Peyer's patch (tissue), 4 donors: ENCODE measurements at places on chromosomes 2 and 18.

- DNase-seq, result no peak
These were observed 53.7 kb upstream of the LRRC30 start for GRCh38 chr18:7177116-7177744.

DNA sequence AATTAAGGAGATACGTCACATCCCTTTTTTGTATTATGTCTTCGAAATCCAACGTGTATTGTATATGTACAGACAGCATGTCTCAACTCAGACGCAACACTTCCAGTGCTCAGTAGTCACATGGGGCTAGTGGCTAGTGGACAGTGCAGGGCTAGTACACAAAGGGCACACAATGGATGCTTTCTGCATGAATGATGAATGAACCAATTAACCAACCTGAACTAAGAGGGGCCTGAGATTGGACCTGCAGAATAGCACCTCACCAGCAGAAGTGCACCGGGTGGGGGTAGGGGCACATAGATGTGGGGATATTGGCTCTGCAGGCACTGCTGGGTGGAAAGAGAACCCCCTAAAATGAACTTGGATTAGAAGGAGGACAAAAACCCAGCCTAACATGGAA, 20.7 kb downstream of the ST8SIA5 start:
- DNase-seq, result no peak

GRCh38 chr2:167237478-167237877, 349.2 kb downstream of the XIRP2 start:
- no peak for DNase-seq

DNA sequence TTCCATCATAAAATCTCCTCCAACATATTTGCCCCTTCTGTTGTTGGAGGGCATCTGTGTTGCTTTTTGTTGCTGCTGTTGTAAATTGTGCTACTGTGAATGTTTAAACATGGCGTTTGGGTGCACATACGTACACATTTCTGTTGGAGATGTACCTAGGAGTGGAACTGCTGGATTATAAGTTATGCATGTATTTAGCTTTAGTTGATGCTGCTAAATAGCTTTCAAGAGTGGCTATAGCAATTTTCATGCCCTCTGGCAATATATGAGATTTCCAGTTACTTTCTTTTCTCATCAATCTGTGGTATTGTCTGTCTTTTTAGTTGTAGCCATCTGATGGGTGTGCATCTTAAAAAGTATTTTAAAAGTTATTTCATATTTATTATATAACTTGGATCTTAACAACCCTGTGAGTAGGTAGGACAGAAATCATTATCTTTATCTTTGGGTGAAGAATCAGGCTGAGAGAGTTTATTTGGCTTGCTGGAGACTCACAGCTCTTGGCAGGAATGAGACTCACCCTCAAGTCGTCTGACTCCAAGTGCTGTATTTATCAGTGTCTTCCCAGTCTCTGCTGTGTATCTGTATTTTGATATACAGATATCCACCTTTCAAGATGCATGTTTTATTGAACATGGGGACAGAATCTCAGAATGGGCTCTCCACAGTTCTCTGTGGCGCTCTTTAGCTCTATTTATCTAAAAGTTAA, 16.9 kb downstream of the ZNF236 start:
- DNase-seq, result no peak

- no peak for DNase-seq
These were observed 72.7 kb upstream of the LYPD6B start for GRCh38 chr2:148965623-148966437.

DNA sequence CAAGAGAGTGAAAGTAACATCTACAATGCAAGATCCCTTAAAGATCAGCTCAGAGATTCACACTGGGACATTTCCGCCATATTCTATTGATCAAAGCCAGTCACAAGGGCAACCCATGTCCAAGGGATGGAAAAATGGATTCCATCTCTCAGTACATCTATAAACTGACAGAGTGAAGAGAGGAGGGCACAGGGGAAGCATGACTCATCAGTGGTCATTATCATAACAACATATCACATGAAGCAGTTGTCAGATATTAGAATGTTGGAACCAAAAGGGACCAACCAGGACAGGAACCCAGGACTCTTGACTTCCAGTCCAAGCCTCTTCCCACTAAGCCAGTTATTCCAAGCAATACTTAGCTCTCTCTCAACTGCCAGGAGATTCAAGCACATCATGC, 54.9 kb upstream of the IGFBP2 start:
- no peak for DNase-seq

GRCh38 chr2:220891405-220891804, 680.7 kb downstream of the EPHA4 start:
- no peak for DNase-seq

DNA sequence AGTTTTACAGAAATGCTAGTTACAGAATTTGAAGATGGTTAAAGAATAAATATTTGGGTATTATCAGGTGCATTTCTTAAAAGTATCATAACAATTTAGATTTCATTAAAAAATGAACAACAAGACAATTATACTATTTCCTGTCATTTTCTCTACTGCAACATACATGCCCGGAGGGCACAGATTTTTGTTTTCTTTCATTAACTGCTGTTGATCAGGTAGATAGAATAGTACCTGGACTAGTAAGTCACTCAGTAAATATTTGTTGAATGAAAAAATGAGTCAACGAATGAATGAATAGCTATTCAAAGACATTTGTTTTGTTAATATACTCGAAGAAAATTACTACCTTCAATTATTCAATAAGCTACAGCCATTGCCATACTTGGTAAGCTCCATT, 531.2 kb upstream of the VRK2 start:
- DNase-seq, result no peak

GRCh38 chr2:9532421-9532820, 23.2 kb downstream of the ADAM17 start:
- DNase-seq, result no peak

GRCh38 chr2:141259683-141260082, 871.1 kb downstream of the LRP1B start:
- DNase-seq, result no peak

GRCh38 chr2:232290668-232291067, 87.9 kb upstream of the ALPP start:
- no peak for DNase-seq

DNA sequence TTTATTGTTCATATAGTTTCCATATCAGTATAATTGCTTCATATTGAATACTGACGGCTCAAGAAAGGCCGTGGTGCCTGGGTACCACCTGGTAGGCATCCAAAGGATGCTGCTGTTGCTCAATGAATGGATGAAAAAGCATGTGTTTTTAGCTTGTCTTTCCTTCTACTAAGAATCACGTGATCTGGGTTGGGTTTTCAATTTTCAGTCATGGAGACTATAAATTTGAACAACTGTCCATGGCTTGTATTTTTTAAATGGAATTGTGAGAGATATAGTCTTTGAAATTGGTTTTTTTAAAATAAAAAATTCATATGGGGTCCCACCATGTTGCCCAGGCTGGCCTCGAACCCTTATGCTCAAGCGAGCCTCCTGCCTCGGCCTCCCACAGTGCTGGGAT, 25.3 kb downstream of the EMILIN2 start:
- no peak for DNase-seq

- no peak for DNase-seq
These were observed 23.7 kb downstream of the PIEZO2 start for GRCh38 chr18:11125492-11126315.

- DNase-seq, result no peak
These were observed 131.4 kb downstream of the ZNF236 start for GRCh38 chr18:76953583-76954233.

- DNase-seq, result no peak
These were observed 197.7 kb downstream of the UBE2E3 start for GRCh38 chr2:181178130-181178529.

DNA sequence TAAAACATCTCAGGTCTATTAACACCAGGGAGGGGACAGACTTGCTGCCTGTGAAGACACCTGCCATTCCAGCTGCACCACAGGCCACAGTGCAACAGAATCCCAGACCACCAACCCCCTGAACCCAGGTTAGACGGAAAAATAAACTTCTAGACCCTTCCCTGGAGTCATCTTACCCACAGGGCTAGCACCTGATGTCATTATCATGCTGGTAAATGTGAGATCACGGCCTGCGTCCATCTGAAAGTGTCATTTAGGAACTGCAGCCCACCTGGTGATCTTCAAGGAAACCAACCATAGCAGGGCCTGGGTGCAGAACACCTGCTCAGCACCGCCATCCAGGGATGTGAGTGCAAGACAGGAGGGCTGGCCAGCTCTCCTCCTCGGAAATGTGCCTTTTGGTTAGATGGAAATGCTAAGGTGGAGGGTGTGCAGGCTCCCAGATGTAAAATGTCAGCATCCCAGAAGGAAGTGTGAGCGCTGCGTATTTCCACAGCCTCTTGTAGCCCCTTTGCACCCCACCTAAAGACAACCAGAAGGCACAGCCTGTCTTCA, 80.8 kb downstream of the PTGR3 start:
- DNase-seq, result no peak

DNA sequence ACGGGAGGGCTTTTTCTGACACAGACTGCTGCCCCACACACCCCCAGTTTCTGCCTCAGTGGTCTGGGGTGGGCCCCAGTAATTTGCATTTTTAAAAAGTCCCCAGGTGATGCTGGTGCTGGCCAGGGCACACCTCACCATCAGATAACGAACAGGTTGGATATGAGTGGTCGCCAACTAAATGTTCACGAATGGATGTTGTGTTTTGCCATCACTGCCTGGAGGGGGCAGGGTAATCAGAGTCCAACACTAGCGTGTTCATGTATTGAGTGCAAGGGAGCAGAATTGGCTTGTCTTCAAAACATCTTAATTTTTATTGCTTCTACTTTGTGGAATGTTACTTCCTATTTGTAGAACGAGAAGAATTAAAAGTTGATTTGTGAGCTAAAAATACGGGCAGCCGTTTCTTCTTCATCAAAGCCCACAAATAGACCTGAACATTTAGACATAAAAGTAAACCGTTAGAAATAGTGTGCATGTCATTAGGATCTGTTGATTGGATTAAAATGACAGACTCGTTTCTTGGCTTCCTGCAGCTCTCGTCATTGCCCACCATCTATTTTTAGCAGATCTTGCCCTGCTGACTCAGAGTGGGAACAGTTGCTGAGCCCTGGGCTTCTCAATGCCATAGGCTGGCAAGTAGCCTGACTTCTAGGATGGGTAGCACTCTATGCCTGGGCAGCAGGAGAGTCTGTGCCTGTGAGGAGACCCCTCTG, 45.2 kb downstream of the NCK2 start:
- DNase-seq, result no peak

GRCh38 chr18:23982155-23983079, 32.1 kb upstream of the TTC39C start:
- no peak for DNase-seq

- DNase-seq, result no peak
These were observed 1310.8 kb upstream of the CHAC2 start for GRCh38 chr2:52456561-52457377.

- no peak for DNase-seq
These were observed 106.3 kb downstream of the GRB14 start for GRCh38 chr2:164515030-164515429.

DNA sequence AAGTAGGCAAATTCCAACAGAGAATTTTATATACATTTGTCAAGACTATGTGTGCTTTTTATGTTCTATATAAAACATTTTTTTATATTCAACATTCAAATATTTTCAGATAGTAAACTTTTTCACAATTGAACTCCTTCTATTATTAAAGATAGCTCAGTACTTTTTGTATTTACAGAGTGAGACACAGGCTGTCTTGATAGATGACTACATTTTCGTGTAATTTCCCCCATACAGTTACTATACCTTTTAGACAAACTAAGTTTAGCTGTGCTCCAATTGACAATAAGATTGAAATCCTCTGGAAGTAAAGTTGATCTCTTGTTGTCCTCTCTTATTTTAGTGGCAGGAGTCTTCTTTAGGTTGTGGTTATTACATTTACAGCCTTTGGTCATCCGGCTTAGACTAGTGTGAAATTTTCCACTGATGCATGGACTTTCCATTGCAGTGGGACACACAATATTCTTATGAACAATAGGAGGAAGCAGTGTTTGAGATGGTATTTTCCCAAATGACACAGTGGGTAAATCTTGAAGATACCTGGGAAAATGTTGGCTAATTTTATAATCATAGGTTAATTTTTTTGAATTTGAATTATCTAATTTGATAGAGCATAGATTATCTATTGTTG, 21.0 kb downstream of the ZSWIM2 start:
- DNase-seq, result no peak

GRCh38 chr2:132814651-132815050, 144.6 kb upstream of the LYPD1 start:
- DNase-seq, result no peak

DNA sequence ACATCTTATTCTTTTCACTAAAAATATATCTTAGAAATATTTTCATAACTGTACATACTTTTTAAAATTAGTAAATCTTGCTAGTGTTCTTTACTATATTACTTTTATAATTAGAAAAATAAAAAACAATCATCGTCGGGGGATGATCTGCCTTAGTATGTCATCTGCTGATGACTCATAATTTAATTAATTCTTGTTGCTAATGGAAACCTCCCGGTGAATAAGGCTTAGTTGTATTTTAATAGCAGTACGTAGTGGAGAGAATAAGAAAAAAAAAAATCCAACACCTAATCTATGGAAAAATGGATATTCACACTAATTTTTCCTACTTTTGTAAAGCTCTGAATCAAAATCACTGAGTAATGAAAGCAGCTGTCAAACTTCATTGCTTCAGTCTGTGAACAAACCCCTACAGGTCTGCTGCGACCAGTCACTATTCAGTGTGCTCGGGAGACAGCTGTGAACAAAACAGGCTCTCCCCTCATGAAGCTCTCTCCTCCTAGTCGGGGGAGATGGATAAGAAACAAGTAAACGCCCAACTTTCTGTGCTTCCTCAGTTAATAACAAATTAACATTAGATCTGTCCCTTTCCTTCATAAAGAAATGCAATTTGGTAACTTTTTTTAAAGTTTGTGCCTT, 97.4 kb upstream of the UPP2 start:
- DNase-seq, result no peak

DNA sequence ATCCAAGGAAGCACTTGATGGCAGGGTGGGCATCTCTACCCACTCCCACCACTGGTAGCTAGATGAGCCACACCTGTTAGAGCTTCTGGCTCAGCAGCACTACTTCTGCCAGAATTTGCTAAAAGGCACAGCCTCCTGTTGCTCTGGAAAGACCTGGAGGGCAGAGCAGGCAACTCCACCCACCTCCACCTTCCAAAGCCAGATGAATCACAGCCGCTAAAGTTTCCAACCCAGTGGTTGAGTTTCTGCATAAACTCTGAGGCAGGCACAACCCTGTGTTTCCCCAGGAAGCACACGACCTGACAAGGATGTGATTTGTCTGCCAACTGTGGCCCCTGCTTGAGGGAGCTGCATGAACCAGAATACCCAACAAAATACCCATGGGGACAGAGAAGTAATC, 111.6 kb upstream of the GCFC2 start:
- no peak for DNase-seq

DNA sequence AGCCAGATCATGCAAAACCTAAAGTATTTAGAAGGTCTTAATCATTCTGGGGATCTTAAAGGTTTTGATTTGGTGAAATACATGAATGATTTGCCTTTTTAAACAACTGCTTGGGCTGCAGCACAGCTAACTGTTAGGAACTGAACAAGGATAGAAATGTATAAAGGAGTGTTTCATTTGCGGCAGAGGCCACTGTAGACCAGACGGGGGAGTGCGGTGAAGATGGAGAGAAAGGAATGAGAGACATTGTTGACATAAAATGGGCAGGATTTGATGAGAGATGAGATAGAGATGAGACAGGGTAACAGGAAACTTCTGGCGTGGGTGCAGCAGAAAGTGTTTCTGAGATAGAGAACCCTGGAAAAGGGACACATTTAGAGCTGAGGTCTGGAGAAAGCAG, 308.1 kb downstream of the TMX3 start:
- no peak for DNase-seq
